ENCODE measurements at places on chromosomes 16 and 17.

DNA sequence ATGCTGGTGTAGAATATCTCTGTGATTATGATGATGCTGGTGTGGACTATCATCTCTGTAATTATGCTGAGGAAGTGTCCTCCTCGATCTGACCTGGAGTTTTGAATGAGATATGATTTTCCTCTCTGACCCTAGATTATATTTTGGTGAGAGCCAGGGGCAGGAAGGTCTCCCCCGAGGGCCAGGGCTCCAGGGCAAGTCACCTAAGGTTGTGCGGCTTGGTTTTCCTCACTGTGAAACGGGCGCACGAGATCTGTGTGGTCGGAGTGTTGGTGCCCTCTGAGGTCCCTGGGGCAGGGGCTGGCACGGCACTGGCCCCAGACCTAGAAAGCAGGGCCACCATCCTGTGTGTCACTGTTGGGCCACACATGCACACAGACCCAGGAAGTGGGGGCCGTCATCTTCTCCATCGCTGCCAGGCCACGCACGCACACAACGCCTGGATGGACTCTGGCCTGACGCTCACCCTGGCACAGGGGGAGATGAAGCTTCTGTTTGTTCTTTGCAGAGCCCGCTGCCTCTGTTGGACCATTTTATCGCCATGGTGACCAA lies 67.7 kb upstream of the ZNF469 start:
- DNase-seq, result no peak

GRCh38 chr16:75111961-75112733 lies 4.4 kb downstream of the LDHD start:
- DNase-seq, result no peak

GRCh38 chr17:77373299-77374169 lies 232.8 kb downstream of the SEC14L1 start:
- no peak for DNase-seq

DNA sequence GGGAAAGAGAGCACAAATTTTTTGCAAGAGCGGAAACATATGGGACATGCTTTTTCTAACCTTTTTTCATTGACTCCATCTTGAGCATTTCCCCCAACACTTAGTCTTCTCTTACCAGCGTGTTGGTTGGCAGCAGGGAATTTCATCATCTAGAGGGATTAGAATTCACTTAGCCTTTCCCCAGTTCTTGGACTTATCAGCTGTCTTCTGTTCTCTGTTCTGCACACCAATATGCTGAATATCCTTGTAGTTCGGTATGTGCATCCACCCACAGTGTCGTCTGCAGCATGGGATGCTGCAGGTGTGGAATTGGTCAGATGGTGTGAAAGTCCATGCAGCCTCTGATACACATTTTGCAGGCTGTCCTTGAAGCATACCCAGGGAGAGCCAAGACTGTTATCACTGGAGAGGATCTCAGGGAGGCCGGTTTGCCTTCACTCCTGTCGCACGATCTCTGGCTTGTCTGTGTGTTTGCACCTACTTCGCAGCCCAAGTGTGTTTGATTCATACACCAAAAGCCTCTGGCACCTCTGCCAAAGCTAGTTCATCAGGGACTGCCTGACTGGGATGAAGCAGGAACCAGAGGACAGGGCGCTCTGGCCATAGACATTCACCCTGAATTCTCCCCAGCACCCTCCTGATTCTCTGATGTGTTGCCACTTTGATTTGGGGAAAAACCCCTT lies 93.3 kb downstream of the SOCS1 start:
- DNase-seq, result no peak

GRCh38 chr16:79417601-79418008 lies 182.9 kb downstream of the MAF start:
- DNase-seq, result no peak

GRCh38 chr16:27646806-27647205 lies 96.9 kb downstream of the KATNIP start:
- DNase-seq, result no peak

All from midbrain (tissue), 1 donor.